ENCODE measurements at places on chromosomes 5 and 9. TPM values are rescaled to one million over a fixed set of nuclear protein-coding genes. Genes with fewer than 3 reads are reported as not detected.

GRCh38 chr9:133977421-133978201, 14.5 kb downstream of the VAV2 start:
- DNase-seq = no peak

DNA sequence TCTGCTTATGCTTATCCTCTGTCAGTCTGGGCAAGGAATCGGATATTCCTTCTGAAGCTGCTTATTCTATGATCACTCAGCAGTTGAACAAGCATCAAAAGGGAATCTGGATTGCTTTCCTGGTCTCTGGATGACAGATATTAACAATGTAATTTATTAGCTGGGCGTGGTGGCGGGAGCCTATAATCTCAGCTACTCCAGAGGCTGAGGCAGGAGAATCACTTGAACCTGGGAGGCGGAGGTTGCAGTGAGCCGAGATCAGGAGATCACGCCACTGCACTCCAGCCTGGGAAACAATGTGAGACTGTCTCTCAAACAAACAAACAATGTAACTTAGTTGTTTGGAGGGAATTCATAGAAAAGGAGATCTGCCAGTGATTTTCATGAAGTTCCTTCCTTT, 45.4 kb downstream of the DMRT1 start:
- no peak for DNase-seq

Gene PCDHA8
- polyA plus RNA-seq = 0.05 TPM

Gene FBXO4
- polyA plus RNA-seq = 19.2 TPM

Gene PSMB7
- polyA plus RNA-seq = 185 TPM

Gene RALGPS1
- polyA plus RNA-seq = 22.2 TPM

Gene PAEP
- polyA plus RNA-seq = 4.2 TPM

Gene WNT8A
- not detected for polyA plus RNA-seq

Gene PTGES
- polyA plus RNA-seq = 6.1 TPM

Measured in left lung (tissue), 14 donors.